ENCODE measurements at places on chromosomes 16 and 17.

- peak overlapping the region; percentile 90 for H3K4me3 ChIP-seq
- H3K36me3 ChIP-seq, result peaks cover 12% of the 10 kb centered on the region
- DNase-seq, result peak; percentile 80
- H3K27me3 ChIP-seq, result no peaks in the 10 kb centered on the region
- H3K27ac ChIP-seq, result peak overlapping the region; percentile 89
- peaks cover 16% of the 10 kb centered on the region for H3K4me1 ChIP-seq
Measured at GRCh38 chr17:44221084-44221861, 1.8 kb upstream of the UBTF start.

- H3K27me3 ChIP-seq, result no peaks in the 10 kb centered on the region
- H3K27ac ChIP-seq, result peak overlapping the region; percentile 2
- H3K4me1 ChIP-seq, result peaks cover 6% of the 10 kb centered on the region
- H3K36me3 ChIP-seq, result peaks cover 61% of the 10 kb centered on the region
- H3K4me3 ChIP-seq, result no peak overlapping the region
- no peak for DNase-seq
Measured at GRCh38 chr16:15606518-15607220, 36.3 kb downstream of the MARF1 start.

GRCh38 chr16:67571464-67571863, 9.1 kb downstream of the CTCF start:
- no peak overlapping the region for H3K27ac ChIP-seq
- H3K36me3 ChIP-seq, result peaks cover 37% of the 10 kb centered on the region
- H3K27me3 ChIP-seq, result no peaks in the 10 kb centered on the region

DNA sequence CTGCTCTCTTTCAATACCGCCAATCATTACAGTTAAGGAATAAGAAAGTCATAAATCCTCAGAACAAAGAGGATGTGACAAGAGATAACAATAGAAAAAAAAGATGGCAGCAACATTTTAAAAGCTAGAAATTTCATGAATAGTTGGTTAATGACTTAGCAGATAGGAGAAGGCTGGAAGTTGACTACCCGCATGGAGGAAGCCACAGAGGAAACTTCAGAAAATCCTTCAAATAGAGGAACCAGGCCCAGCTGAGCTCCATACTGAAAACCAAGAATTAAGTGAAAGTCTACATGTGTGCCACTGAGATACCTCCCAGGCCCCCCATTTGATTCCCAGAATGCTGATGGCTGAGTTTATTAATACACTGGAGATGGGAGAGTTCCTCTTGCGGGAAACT, 109.3 kb downstream of the GSG1L start:
- no peak for DNase-seq
- peaks cover 18% of the 10 kb centered on the region for H3K27me3 ChIP-seq
- no peak overlapping the region for H3K4me3 ChIP-seq
- H3K36me3 ChIP-seq, result peaks cover 3% of the 10 kb centered on the region
- no peaks in the 10 kb centered on the region for H3K4me1 ChIP-seq
- no peak overlapping the region for H3K27ac ChIP-seq

Measured in activated CD8-positive, alpha-beta memory T cell treated with anti-CD3 and anti-CD28 coated beads, Interleukin-2, amount 10 ng/mL, durations not matched to agents 7 days and 5 days (primary cell).